ENCODE measurements at places on chromosomes 2 and 18.

DNA sequence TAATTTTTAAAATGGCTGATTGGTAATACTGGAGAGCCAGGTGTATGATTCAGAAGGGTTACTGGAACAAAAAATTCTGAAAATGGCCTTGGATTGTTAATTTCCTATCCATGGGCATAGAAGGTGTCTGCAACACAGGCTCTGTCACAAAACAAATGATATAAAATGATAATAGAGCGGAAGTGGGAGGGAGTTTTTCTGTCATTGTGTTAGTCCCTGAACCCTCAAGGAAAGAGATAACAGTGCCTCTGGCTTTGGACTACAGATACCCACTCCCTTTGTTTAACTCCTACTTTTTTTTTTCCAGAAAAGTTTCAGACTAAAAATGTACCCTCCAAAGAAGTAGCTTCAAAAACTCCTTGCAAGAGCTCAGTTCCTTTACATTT, 28.0 kb upstream of the YES1 start:
- no peak for DNase-seq

DNA sequence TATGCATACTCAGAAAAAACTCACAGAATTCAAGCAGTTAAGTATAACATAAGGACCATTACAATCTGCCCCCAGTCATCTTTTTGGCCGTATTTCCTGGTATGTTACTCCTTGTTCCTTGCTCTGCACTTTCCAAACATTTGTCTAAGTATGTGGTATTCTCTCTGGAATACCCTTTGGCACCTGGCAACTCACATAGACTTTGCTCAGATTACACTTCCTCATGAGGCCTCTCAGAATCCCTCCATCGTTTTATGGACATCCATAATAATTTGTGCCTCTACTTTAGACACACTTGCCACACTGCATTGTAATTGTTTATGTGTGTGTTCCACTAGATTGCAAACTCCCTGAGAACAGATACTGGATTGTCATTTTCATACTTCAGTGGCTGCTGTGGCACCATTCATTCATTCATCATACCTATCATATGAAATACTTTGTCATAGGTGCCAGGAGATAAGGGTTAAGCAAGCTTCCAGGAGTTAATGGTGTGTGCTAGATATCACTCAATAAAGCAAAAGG, 84.0 kb downstream of the HIBCH start:
- no peak for DNase-seq

- peak; percentile 63 for DNase-seq
Measured at GRCh38 chr2:127105656-127106456, 1.1 kb downstream of the BIN1 start.

GRCh38 chr2:108029912-108030311, 43.6 kb downstream of the SLC5A7 start:
- DNase-seq = no peak

DNA sequence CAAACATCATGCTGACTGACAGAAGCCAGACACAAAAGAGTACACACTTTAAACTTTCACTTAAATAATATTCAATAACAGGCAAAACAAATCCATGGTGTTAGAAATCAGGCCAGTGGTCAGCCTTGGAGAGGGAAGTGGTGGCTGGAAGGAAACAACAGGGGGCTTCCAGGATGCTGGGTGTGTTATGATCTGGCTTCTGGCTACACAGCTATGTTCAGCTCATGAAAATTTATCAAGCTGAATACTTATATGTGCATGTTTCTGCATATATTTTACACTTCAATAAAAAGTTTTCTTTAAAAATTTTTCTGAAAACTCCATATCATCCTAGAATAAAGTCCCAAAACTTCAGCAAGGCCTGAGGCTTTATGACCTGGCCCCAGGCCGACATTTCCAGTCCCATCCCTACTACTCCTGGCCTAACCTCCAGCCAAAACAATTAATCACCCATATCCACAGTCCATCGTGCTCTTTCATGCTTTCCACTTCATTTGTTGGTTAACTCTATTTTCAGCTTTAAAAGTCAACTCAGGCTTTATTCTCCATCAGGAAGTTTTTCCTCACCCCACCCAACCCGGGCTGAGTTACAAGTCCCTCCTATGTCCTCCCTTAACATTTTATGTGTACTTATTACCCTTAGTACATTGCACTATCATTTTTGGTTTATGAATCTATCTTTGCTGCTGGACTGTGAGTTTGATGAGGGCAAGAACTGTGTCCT, 27.9 kb upstream of the SPTBN1 start:
- no peak for DNase-seq

Measured in HuH-7 (cell line).